ENCODE measurements at places on chromosomes 2 and 18. TPM values are rescaled to one million over a fixed set of nuclear protein-coding genes. Genes with fewer than 3 reads are reported as not detected.

DNA sequence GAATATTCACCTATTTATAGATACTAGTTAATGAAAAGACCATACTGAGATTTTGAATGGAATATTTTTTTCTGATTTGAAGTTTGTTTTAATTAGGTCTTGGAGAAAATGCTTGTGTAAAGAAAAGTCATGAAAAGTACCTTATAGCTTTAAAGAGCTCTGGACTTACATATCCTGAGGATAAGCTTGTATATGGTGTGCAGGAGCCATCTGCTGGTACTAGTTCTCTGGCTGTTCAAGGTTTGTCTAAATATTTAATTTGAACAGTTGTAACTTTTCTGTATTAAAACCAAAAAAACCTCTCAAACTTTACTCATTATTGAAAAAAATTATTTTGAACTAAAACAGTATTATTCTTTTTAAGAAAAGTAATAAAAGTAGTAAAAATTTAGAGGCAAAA is 50.1 kb downstream of the UBR3 start:
- DNase-seq = peak; percentile 11

- DNase-seq = no peak
Observed at GRCh38 chr18:2513616-2514015, 57.7 kb downstream of the METTL4 start.

DNA sequence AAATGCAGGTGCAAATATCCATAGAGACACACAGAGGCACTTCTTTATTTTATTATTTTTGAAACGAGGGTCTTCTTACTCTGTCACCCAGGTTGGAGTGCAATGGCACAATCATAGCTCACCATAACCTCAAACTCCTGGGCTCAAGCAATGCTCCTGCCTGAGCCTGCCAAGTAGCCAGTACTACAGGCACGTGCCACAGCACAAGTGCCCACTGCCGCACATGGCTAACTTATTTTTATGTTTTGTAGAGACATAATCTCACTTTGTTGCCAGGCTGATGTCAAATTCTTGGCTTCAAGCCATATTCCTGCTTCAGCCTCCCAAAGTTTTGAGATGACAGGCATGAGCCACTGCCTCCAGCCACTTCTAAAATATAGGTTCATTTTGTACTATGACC is 537.6 kb downstream of the THSD7B start:
- DNase-seq = no peak

DNA sequence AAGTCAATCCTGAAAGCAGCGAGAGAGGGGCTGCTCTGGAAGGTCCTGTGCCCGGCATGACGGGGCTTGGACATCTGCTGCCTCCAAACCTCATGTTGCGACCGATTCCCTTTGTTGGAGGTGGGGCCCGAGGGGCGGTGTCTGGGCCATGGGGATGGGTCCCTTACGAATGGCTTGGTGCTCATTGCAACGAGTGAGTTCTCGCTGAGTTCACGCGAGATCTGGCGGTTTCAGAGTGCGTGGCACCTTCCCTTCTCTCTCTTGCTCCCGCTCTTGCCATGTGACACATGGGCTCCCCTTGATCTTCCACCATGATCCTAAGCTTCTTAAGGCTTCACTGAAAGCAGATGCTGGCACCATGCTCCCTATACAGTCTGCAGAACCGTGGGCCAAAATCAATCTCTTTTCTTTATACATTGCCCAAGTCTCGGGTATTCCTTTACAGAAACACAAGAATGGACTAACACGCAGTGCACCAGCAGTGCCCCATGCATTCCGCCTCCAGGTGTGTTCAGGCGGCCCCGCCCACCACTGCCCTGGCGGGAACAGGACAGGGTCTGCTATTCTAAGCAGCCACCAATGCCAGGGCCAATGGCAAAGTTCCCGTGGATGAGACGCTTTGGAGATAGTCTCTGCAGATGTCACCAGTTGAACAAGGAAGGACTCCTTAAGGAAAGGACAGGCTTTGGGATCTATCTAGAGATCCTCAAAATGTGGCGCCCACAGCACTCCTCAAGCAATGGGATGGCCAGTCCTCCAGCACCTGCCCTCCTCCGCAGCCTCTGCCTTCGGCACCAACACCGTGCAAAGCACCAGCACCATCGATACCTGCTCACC is 63.4 kb downstream of the ZNF516 start:
- DNase-seq = no peak

- DNase-seq = no peak
Observed at GRCh38 chr2:189409647-189410046, 31.6 kb upstream of the WDR75 start.

DNA sequence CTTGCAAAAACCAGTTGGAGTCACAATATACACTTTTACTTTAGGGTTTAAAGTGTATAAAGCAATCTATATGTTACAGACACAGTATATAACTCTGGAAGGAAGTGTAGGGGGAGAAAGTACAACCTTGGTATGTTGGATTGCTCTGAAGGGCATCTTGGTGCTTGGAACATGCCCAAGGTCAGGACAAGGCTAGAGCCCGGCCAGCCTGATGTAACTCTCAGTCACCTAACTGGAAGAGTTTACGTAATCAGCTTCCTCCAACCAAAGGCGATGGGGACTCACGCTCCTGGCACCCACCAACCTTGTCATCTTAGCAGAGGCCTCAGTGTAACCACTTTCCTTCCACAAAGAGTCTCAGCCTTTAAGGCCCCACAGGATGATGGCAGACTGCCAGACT is 181.1 kb upstream of the ACAA2 start:
- DNase-seq = no peak

GRCh38 chr2:124025171-124025580 is at the start of gene CNTNAP5:
Gene CNTNAP5, plus strand, starts transcription at chr2:124025287. Its CDS starts 364 bp downstream, at chr2:124025651.
- no peak for DNase-seq

DNA sequence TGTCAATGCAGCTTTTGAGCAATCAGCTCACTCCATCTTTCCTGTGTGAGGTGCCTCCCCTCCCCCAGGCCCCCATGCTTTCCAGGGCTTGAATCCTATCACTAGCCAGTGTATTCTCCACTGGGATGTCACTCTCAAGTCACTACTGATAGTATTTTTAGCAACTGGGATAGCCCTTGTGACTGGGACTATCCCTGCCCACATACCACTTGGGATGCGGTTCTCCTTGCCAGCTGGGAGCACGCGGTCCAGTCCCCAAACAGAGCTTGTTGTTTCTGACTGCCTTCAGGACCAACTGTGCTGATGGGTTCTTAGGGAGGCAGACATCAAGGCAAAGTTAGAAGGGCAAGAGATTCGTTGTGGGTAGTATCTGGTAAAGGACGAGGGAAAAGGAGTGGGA is 134.9 kb downstream of the FAM161A start:
- DNase-seq = no peak

DNA sequence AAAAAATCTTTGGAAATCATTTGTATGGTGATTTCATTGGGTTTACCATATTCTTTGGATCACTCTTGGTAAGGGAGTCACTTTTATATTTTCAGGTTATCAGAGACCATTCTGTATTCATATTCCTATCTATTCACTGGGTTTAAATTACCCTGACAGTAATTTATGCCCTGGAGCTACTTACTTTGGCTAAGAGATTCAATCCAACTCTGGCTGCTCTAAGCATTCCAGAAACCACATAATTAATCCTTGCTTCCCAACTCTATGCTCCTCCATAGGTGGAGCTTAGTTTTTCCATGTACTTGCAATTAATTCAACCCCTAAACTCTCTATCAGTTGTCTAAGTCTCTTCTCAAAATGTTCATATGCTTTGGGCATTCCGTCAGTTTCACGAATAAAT is 336.3 kb downstream of the AGPS start:
- DNase-seq = no peak

- no peak for DNase-seq
Observed at GRCh38 chr2:73101626-73102256, 11.0 kb downstream of the RAB11FIP5 start.

- DNase-seq = no peak
Observed at GRCh38 chr2:6800553-6800952, 65.2 kb downstream of the CMPK2 start.

GRCh38 chr2:232652505-232652851 is 19.1 kb downstream of the EFHD1 start:
- no peak for DNase-seq

DNA sequence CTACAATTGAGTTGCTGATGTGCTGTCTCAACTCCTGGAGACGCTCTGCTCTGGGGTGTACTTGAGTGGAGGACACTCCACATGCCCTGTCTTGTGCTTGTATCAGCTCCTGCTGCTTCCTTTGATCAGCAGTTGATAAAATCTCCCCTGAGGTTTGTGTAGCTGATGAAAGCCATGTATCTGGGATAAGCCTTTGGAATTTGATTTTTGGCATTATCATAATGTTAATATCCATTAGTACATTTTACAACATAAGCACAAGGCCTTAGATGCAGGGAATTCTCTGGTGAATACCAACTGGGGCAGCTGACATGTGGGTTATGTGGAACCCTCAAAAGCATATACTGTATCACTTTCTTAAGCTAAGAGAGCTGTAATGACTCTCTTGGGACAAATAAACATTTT is 222.7 kb upstream of the ITGA4 start:
- DNase-seq = no peak

CFC1 gene
- not detected for polyA plus RNA-seq

PLB1 gene
- polyA plus RNA-seq = 0.47 TPM

CIB4 gene
- not detected for polyA plus RNA-seq

TDRD15 gene
- polyA plus RNA-seq = not detected

PMAIP1 gene
- 3.6 TPM for polyA plus RNA-seq

RFTN2 gene
- polyA plus RNA-seq = 0.12 TPM

TTC27 gene
- 30.0 TPM for polyA plus RNA-seq

GNAL gene
- 0.09 TPM for polyA plus RNA-seq

ABCG5 gene
- polyA plus RNA-seq = not detected

All from naive thymus-derived CD4-positive, alpha-beta T cell (primary cell).